ENCODE measurements at places on chromosomes 6 and 20. TPM values are rescaled to one million over a fixed set of nuclear protein-coding genes. Genes with fewer than 3 reads are reported as not detected.

GRCh38 chr20:3472105-3472504, 1.3 kb downstream of the ATRN start:
- no peak for DNase-seq

- no peak for DNase-seq
Observed at GRCh38 chr6:4612636-4613171, 163.5 kb upstream of the CDYL start.

The MEI4 gene
- not detected for total RNA-seq

GRCh38 chr6:6497976-6498375, 90.5 kb upstream of the LY86 start:
- DNase-seq: no peak

- DNase-seq: no peak
Observed at GRCh38 chr6:139582956-139583355, 208.5 kb upstream of the CITED2 start.

- DNase-seq: no peak
Observed at GRCh38 chr6:158766621-158767455, 52.3 kb downstream of the EZR start.

The MAPK13 gene
- total RNA-seq: 45.1 TPM

- DNase-seq: no peak
Observed at GRCh38 chr6:111894272-111894671, 21.0 kb upstream of the FYN start.

DNA sequence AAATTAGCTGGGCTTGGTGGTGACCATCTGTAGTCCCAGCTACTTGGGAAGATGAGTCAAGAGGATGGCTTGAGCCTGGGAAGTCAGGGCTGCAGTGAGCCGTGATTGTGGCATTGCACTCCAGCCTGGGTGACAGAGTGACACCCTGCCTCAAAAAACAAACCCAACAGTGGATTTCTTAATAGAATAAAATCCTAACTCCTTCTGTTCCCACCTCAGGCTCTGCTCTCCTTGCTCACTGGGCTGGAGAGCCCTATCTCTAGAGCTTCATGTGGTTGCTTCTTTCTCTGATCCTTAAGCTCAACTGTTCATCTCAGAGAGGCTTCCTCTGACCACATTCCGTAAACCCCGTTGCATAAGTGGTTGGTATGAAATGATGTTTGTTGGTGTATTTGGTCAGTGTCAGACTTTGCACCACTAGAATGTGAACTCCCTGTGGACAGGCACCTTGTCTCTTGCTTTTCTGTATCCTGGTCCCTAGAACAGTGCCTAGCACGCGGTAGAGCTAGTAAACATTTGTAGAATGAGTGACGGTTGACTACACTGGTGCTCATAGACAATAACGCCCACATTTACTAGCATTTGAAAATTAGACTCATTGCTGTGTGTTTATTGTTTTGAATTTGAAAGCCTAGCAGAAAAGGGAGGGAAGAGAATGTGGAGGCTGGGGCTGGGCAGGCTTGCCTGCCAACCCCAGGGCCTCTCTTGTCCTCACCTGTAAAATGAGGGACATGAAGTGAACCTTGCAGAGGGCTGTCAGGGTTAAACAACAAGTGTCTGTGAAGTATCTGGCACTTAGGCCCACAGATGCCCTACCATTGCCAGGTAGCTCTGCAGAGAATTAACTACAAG, 4.2 kb downstream of the MAPRE1 start:
- no peak for DNase-seq

DNA sequence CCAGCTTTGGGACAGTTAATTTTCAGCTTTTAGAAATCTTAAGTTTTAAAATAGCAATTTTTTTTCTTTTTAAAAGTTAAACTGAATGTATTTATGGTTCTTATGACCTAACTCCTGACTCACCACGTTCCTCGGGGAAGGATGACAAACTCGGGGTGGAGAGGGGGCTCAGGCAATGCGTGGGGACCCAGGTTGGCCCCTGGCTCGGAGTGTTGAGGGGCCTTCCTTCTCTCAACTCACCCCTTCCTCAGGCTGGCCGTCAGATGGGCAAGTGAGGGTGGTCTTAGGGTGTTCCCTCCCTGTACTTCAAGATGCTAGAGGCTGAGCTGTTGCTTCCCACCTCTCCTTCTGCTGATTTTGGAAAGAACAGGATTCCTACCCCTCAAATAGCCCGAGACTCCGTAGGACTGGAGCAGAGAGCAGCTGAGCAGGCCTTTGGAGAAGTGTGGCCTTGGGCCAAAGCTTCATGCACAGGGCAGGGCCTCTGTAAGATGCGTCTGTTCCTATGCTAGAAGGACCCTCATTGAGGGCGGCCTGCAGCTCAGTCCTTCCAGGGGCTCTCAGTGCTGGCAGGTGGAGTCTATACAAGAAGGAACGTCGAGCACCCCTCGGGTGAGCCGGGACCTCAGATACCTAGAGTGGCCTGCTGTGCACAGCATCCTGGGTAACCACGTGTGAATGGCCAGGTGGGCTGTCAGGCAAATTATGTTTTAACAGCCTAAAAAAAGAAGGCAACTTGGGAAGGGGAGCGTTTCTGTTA, 79.3 kb downstream of the TCP11 start:
- DNase-seq: no peak

The STMND1 gene
- total RNA-seq: not detected

DNA sequence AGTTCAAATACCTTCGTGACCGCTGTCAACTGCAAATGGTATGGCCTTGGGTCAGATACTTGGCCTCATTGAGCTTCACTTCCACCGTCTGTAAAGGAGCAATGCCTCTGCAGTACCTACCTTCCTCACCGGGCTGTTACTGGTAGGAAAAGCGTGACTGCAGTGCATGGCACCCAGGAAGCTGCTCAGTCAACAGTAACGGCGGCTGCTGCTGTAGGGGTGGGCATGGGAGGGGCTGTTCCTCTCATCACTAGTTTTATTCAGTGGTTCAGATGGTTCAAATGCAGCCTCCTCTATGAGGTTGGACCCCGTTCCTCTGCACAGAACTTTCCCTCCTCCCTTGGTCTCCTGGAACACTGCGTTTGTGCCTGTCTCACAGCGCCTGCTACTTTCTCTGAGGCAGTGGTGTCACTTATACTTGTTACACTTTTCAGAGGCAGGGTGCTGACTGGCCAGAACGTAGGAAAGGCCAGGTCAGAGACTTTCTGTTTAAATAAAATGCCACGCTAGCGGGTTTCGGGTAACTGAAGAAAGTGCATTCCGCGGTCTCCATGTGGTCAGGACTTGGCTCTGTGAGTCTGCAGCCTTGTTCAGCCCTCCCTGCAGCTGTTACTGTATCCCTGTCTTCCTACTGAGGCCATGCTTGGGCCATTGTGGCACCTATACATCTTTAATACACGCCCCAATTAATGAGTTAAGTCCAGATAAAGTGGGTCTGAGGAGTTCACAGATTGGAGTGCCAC, 279.6 kb downstream of the NRN1 start:
- DNase-seq: no peak

DNA sequence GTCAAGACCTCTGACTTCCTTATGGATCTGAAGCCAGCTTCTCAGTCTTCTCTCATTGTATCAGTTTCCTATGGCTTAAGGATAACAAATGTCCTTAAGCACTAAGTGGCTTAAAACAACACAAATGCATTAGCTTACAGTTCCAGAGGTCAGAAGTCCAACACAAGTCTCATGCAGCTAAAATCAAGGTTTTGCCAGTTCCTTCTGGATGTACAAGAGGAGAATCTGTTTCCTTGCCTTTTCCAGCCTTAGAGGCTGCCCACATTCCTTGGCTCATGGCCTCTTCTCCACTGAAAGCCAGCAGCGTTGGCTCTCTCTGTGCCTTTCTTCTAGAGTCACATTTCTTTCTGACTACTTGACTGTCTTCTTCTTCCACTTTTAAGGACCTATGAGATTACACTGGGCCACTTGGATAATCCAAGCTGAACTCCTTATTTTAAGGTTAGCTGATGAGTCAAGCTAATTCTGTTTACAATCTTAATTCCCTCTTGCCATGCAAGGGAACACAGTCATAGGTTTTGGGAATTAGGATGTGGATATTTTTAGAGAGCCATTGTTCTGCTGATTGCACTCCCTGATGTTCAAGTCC, 179.0 kb downstream of the BCAS1 start:
- no peak for DNase-seq

DNA sequence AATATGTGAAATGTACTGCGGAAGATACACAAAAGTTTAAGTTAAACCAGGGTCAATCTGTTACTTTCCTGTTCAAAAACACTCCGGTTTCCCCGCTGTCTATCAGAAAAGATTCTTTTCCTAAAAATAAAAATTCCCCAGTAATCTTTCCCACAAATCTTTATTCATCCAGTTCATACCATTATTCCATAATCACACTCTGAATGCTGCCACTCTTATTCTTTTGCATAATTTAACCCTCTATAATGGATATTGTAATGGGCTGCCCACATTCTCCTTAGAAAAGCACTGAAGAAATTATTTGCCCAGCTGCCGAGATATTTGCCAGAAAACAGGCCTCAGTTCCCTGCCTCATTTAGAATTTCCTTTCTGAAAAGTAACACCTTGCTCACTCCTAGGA, 68.6 kb downstream of the EPHA7 start:
- DNase-seq: no peak

GRCh38 chr6:87949194-87949593, 98.4 kb upstream of the SPACA1 start:
- DNase-seq: no peak

DNA sequence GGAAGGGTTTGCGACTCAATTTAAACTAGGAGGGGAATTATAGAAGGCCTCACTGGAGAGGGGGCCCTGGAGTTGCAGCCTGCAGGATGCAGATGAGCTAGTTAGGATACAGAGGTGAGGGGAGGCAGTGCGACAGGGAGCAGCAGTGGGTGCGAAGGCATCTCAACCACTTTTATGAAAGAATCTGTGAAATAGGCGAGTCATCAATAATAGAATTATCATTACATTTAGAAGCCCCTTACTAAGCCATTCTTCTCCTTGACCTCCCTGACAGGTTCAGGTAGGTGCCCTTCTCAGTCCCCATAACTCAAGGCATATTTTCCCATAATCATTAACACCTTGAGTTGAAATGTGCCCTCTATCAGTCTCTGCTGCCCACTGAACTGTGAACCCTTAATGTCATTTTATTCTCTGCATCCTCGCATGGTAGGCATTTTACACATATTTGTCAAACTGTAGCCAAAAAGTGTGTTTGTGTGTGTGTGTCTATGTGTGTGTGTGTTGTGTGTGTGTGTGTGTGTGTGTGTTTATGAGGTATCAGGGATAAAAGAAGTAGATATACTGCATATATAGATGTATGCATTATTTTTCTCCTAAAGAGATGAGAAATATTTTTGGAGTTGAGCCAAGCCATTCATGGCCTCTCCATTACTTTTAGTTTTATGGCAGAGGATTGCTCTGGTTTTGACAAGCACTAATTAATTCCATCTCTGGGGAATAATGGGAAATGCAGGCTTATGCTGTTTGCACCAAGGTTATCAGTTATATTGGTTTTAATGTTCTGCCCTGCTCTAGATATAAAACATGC, 898.8 kb downstream of the KIF16B start:
- DNase-seq: no peak

DNA sequence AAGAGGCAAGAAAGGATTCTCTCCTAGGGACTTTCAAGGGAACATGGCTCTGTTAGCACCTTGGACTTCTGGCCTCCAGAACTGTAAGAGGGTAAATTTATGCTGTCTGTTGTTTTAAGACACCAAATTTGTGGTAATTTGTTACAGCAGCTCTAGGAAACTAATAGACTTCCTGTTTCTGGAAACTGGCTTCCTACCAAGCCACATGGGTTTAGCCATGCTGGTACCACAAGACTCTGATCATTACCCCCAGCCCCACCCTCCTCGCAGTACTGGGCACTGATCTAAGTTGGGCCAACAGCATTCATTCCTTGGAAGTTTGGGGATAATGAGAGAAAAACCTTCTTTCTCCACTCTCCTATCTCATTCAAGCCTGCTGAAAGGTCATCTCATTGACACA, 109.5 kb upstream of the SMLR1 start:
- no peak for DNase-seq

GRCh38 chr20:21105429-21106170, 558 bp downstream of the LINC00237 start:
- DNase-seq: no peak

The MAP1LC3A gene
- total RNA-seq: 22.4 TPM

The DDX43 gene
- 0.73 TPM for total RNA-seq

GRCh38 chr6:34243131-34243771, 5.6 kb downstream of the SMIM29 start:
- no peak for DNase-seq

- no peak for DNase-seq
Observed at GRCh38 chr20:32650401-32650944, 23.3 kb downstream of the C20orf203 start.

- DNase-seq: no peak
Observed at GRCh38 chr6:106070636-106071035, 15.5 kb upstream of the PRDM1 start.

The SLC25A27 gene
- total RNA-seq: not detected

GRCh38 chr20:40687384-40688128, 1.5 kb downstream of the MAFB start:
- no peak for DNase-seq

GRCh38 chr20:1310506-1311190, 18.3 kb downstream of the SDCBP2 start:
- no peak for DNase-seq

- no peak for DNase-seq
Observed at GRCh38 chr6:118080547-118080946, 173.5 kb downstream of the SLC35F1 start.

The MAFB gene
- 0.44 TPM for total RNA-seq

The BPIFB1 gene
- total RNA-seq: not detected

The PSORS1C1 gene
- not detected for total RNA-seq

GRCh38 chr6:127514773-127515227, 4.3 kb downstream of the MTCL3 start:
- no peak for DNase-seq

The ADGRB3 gene
- total RNA-seq: not detected

The RFX6 gene
- total RNA-seq: not detected

DNA sequence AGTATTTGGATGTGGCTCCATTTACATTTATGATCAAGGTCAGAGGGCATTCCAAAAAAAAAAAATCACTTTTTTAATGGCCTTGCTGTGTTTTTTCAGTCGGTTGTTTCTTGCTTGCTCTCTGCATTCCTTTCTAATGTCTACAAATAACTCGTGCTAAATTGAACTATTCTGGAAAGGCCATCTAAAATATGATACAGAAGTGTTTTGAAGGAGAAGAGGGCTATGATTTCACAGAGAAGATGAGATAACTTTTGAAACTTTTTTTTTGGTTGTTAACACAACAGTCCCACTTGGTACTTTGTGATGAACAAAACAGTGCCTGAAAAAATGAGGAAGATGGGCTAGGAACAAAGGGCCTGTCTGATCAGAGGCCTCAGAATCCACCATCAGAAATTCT, 156.1 kb upstream of the SMLR1 start:
- no peak for DNase-seq

The CST8 gene
- total RNA-seq: not detected
